ENCODE measurements at places on chromosomes 16 and 17.

DNA sequence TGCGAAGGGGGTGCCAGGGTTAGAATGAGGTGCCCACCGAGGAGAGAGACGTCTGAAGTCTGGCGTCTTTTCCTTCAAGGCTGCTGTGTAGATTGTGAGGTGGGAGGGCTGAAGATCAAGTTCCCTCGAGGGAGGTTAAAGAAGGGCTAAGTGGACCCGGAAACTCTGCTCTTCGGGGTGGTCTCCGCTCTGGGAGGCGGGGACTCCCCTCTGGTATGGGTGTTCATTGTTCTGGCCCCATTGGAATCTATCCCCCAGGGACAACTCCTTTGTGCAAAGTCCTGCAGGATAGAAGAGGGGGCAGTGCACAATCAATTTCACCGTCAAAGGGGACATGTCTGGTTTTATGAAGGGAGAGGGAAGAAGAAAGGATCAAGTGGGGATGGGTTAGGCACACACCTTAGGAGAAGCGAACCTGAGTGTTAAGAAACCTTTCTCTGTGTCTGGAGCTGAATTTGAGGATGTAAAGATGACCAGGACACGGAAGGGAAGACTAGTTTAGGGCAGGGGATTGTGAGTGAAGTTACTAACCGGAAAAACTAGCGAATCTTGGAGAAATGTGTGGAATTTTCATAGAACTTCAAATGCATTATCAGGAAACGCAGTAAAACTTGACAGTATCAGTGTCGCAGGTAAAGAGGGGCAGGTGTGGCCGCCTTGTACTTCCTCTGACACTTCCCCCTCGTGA lies 809 bp upstream of the RAB34 start:
- no peak for DNase-seq

GRCh38 chr17:64418506-64419339 lies 28.1 kb upstream of the PECAM1 start:
- peak; percentile 76 for DNase-seq

GRCh38 chr17:49545007-49545660 lies 30.5 kb upstream of the NXPH3 start:
- DNase-seq: no peak

DNA sequence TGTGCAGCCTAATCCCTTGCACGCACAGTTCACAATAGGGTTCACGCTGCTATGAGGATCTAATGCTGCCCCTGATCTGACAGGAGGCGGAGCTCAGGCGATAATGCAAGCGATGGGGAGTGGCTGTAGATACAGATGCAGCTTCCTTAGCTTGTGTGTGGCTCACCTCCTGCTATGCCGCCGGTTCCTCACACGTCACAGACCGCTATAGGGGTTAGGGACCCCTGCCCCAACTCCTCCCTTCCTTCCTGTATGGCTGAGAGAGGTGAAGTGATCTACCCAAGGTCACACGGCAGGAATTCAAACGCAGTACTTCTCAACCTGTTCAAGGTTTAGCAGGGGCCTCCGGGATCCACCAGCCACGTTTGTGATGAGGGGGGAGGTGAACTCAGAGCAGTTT lies 13.4 kb upstream of the PLLP start:
- peak; percentile 76 for DNase-seq

GRCh38 chr17:57088298-57088697 lies 3.3 kb downstream of the AKAP1 start:
- no peak for DNase-seq

DNA sequence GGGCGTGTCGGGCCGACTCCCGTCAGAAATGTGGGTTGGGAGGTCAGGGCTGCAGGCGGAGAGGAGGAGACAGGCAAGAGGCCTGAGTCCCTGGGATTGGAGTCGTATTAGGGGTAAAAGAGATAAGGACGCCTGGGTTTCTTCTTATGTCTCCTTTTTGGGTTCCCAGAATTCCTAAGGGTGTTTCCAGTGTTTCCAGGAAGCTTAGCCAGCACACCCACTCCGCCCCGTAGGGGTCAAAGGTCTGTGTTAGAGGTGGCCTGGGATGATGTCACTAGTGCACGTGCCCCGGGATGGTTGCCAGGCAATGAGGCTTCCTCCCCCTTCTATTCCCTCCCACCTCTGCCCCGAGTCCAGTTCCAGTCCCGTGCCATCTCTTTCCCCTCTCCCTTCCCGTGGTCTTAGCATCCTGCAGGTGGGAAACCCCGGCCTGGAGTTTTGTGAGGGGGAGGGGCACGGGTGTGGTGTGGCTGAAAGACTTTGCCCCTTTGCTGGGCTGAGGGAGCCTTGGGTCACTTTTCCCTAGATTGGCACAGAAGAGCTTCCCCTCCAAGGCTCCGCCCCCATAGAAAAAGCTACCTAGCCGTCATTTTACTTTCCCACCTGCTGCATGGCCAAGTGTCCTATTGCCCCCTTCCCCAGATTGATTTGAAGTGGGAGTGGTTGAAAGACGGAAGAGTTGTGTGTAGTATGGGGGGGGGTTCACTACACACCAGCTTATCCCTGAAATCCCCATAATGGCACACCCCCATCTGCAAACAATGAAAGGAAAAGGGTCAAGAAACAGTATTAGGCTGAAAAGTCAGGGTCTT lies 2.8 kb downstream of the KDM6B start:
- DNase-seq: peak; percentile 87

- DNase-seq: no peak
Observed at GRCh38 chr17:17417718-17418181, 59.0 kb upstream of the MED9 start.

GRCh38 chr17:27623614-27624013 lies 7.4 kb upstream of the LGALS9 start:
- DNase-seq: no peak

DNA sequence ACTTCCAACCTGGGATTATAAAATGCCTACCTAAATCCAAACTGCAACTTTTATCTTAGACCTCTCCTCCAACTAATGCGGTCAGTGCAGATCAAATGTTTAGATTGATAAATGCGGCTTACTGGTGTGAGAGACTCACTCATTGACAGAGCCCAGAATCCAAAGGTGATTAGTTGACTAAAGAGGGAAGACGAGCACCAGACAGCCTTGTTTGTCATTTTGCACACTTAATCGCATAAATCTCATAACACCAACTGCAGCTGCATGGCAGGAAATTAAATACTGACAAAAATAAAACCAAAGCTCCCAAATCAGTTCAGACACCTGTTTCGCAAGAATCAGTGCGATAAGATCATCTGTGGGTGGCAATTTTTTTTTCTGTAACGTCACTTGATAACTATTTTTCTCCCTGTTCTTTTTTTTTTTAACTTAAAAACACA lies 35.9 kb downstream of the NACA2 start:
- DNase-seq: no peak

- no peak for DNase-seq
Observed at GRCh38 chr17:44081681-44082080, 11.1 kb downstream of the G6PC3 start.

GRCh38 chr17:14118951-14119350 lies 49.6 kb downstream of the COX10 start:
- peak; percentile 21 for DNase-seq

Measured in CD4-positive, alpha-beta T cell treated with Interleukin-21 for 1 hour (primary cell).